ENCODE measurements at places on chromosomes 7 and 10.

GRCh38 chr7:157553256-157553655, 216.5 kb downstream of the DNAJB6 start:
- no peak overlapping the region for H3K4me3 ChIP-seq
- DNase-seq, result no peak
- H3K4me1 ChIP-seq, result no peaks in the 10 kb centered on the region
- no peaks in the 10 kb centered on the region for H3K36me3 ChIP-seq

GRCh38 chr7:108010377-108010776, 7.4 kb upstream of the LAMB1 start:
- no peak for DNase-seq
- H3K4me3 ChIP-seq, result no peak overlapping the region

- peaks cover 39% of the 10 kb centered on the region for H3K4me1 ChIP-seq
- DNase-seq, result no peak
- H3K4me3 ChIP-seq, result no peak within 1 kb of the TSS
- H3K27ac ChIP-seq, result peak within 1 kb of the TSS; percentile 37
- H3K27me3 ChIP-seq, result no peaks in the 10 kb centered on the region
- peaks cover 45% of the 10 kb centered on the region for H3K36me3 ChIP-seq
Observed at GRCh38 chr10:100519311-100520051, at the start of gene SEC31B. Gene SEC31B, minus strand, starts transcription at chr10:100519861. Its CDS starts 2,909 bp downstream, at chr10:100516952.

DNA sequence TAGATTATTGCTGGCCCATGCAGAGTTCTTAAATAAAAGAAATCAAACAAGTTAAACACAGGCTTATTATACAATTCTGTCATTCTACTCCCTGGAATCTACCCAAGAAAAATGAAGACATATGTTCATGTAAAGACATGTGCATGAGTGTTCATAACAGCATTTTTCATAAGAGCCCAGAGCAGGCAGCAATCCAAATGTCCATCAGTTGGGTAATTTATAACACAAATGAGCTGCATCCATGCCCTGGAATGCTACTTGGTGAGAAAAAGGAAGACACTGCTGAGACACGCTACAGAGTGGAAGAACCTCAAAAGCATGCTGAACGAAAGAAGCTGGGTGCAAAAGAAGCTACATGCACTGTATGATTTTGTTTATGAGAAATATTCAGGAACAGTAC, 342.6 kb downstream of the TCERG1L start:
- H3K27ac ChIP-seq, result no peak overlapping the region
- no peak overlapping the region for H3K4me3 ChIP-seq
- DNase-seq, result no peak
- no peaks in the 10 kb centered on the region for H3K4me1 ChIP-seq
- no peaks in the 10 kb centered on the region for H3K36me3 ChIP-seq

DNA sequence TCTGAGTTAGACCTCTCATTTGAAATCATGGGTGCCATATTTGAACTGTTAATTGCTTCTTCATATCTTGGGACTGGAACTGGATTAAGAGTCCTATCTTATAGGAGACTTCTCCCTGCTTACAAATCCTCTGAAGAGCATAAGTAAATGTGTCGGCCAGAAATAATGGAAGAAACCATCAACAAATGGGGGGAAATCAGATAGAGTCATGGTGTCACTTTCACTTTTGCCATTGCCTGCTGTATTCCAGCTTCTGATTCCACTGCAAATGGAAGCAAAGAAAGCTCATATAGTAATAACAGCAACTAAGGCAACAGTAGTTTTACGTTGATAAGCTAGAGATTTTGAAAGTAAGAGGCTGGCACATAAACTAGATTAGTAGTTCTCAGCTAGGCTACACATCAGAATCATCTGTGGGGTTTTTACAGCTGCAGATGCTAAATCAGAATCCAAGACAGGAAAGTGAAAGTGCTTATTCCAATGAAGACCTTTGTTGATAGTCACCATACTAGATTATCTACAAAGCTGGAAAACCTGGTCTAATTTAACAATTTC, 12.3 kb upstream of the CRPPA start:
- H3K4me1 ChIP-seq, result no peaks in the 10 kb centered on the region
- no peak overlapping the region for H3K27ac ChIP-seq
- no peaks in the 10 kb centered on the region for H3K27me3 ChIP-seq
- no peaks in the 10 kb centered on the region for H3K36me3 ChIP-seq

GRCh38 chr10:108014902-108015177, 850.3 kb upstream of the SORCS1 start:
- no peak overlapping the region for H3K27ac ChIP-seq
- no peak overlapping the region for H3K4me3 ChIP-seq
- H3K36me3 ChIP-seq, result no peaks in the 10 kb centered on the region
- H3K27me3 ChIP-seq, result no peaks in the 10 kb centered on the region
- H3K4me1 ChIP-seq, result peaks cover 1% of the 10 kb centered on the region

DNA sequence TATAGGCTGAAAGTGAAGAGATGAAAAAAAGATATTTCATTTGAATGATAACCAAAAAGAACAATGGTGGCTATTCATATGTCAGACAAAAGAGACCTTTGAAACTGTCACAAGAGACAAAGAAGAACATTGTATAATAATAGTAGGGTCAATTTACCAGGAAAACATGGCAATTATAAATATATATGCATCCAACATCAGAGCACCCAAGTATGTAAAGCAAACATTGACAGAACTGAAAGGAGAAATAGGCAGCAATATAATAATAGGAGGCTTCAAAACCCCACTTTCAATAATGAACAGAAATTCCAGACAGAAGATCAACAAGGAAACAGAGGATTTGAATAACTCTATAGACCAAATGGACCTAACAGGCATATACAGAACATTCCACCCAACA, 876.2 kb downstream of the GRID1 start:
- peaks cover 5% of the 10 kb centered on the region for H3K4me1 ChIP-seq
- DNase-seq, result no peak
- H3K4me3 ChIP-seq, result no peak overlapping the region
- H3K27ac ChIP-seq, result no peak overlapping the region

DNA sequence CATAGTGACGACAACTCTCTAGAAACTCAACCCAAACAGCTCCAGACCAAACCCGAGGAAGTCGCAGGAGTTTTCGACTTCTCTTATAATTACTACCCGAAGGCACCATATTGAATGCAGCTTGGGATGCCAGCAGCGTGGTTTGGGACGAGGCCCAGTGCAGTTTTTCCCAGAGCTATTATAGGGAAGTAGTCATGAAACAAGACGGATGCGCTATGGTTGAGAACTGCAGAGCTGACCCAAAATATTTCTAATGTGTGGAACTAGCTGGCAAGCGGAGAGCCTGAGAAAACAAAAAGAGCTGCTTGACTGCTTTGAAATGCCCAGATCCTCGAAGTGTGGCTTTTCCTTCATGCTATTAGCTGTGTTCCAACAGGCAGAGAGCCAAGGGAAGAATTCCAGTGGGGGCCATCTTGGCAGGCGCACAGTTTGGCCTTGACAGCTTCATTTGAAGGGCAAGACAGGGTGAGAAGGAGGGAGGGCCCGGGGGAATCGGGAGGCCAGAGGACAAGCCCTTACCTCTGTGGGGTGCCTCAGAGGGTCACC, 122.7 kb downstream of the CUL2 start:
- DNase-seq, result no peak
- H3K4me3 ChIP-seq, result no peak overlapping the region
- no peaks in the 10 kb centered on the region for H3K4me1 ChIP-seq
- H3K36me3 ChIP-seq, result no peaks in the 10 kb centered on the region

- no peak overlapping the region for H3K27ac ChIP-seq
- DNase-seq, result no peak
- H3K36me3 ChIP-seq, result no peaks in the 10 kb centered on the region
- H3K4me1 ChIP-seq, result no peaks in the 10 kb centered on the region
- no peak overlapping the region for H3K4me3 ChIP-seq
Observed at GRCh38 chr7:51973939-51974338, 657.3 kb upstream of the COBL start.

DNA sequence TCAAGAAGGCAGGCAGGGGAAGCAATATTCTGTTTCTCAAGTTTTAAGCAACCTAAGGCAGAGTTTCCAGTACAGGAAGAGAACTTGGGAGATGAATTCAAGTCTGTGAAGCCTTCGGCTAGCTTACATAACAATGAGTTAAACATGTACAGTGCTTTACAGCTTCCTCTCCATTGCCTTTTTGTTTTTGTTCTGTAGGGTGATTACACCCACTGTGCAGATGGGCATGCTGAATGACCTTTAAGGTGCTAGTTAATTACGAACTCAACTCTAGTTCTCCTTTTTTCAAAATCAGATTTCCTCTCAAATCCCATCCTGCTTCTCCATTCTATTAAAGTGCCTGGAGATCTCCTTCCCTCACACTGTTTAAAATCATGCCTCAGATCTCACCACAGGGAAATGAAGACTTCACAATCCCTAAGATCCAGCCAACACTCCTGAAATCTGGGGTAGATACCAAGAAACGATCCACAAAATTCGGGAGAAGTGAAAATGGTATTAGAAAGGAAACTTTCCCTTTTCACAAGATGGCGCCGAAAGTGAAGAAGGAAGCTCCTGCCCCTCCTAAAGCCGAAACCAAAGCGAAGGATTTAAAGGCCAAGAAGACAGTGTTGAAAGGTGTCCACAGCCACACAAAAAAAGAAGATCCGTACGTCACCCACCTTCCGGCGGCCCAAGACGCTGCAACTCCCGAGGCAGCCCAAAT, 16.8 kb upstream of the MSMB start:
- H3K27ac ChIP-seq, result no peak overlapping the region
- no peaks in the 10 kb centered on the region for H3K4me1 ChIP-seq
- peaks cover 3% of the 10 kb centered on the region for H3K27me3 ChIP-seq
- no peaks in the 10 kb centered on the region for H3K36me3 ChIP-seq

All from activated CD4-positive, alpha-beta memory T cell treated with anti-CD3 and anti-CD28 coated beads, Interleukin-2, amount 10 ng/mL, durations not matched to agents 7 days and 5 days (primary cell).